Activated CD4-positive, alpha-beta T cell treated with anti-CD3 and anti-CD28 coated beads, Interleukin-2, amount 10 ng/mL, durations not matched to agents 7 days and 5 days (primary cell): ENCODE measurements at places on chromosomes 16 and 17.

DNA sequence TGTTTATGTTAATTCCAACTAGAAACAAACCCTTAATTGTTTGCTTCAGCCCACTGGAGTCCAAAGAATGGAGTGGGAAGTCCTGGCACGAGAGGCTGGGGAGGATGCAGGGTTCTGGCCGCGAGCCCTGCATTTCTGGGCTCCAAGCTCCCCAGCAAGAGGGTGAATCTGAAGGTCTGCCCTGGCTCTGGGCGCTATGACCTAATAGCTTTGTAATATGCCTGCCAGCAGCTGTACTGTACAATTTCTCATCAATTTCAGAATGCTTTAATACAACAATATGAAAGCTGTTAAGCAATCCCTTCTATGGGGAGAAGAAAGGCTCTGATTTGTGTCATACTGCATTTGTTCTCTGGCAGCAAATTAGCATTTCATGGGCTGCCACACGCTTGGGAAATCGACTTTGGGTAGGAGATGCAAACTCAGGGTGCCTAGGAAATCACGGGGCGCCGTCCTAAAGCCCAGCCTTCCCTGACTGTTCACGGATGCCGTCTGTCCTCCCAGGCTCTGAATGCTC is 43.8 kb downstream of the NDEL1 start:
- no peak overlapping the region for H3K4me3 ChIP-seq
- DNase-seq: no peak
- no peaks in the 10 kb centered on the region for H3K27me3 ChIP-seq
- H3K36me3 ChIP-seq: peaks cover 35% of the 10 kb centered on the region
- H3K27ac ChIP-seq: no peak overlapping the region

GRCh38 chr16:83935005-83935857 is 17.8 kb upstream of the OSGIN1 start:
- H3K27me3 ChIP-seq: no peaks in the 10 kb centered on the region
- H3K4me1 ChIP-seq: peaks cover 9% of the 10 kb centered on the region
- no peak overlapping the region for H3K27ac ChIP-seq
- H3K4me3 ChIP-seq: no peak overlapping the region

DNA sequence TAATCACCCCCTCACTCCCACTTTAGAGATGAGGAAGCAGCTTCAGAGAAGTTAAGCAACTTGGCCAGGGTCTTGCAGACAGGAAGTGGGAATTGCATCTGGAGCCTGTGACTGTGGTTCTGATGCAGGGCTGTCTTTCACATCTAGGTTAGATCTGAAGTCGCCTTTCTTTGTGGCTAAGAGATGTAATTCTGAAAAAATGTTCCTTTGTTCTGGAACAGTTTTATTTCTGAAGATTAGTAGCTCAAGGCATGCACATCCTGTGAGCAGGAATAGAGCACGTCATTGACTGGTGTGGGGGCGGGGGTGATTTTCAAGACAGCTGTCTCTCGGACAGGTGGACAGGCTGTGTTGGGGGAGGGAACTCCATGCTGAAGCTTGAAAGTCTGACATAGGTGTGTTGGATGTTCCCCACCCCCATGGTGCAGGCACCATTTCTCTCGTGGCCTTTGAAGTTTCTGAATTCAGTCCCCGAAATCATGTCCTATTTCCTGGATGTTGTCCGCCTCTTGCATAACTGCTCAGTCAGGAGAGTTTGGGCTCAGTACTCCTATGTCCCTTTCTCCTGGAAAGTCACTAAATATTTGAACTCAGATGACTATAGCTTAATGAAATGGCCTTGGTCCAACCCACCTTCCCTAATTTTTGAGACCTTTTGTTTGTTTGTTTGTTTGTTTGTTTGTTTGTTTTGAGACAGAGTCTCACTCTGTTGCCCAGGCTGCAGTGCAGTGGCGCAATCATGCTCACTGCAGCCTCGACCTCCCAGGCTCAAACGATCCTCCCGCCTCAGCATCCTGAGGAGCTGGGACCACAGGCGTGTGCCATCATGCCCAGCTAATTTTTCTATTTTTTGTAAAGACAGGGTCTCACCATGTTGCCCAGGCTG is 21.0 kb upstream of the HERPUD1 start:
- H3K36me3 ChIP-seq: no peaks in the 10 kb centered on the region
- H3K27ac ChIP-seq: peak overlapping the region; percentile 14
- no peak for DNase-seq
- H3K4me1 ChIP-seq: peaks cover 20% of the 10 kb centered on the region
- peaks cover 14% of the 10 kb centered on the region for H3K27me3 ChIP-seq

DNA sequence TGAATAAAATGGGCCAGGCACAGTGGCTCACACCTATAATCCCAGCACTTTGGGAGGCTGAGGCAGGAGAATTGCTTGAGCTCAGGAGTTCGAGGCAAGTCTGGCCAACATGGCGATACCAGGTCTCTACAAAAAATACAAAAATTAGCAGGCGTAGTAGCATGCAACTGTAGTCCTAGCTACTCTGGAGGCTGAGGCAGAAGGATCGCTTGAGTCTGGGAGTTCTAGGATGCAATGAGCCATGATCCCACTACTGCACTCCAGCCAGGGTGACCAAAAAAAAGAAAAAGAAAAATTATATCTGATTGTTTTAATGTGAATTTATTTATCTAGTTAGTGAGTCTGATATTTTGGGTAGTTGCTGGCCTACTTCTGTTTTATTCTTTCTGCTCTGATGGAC is 7.0 kb downstream of the IL34 start:
- no peaks in the 10 kb centered on the region for H3K27me3 ChIP-seq
- no peak overlapping the region for H3K4me3 ChIP-seq
- H3K4me1 ChIP-seq: peaks cover 7% of the 10 kb centered on the region
- no peak for DNase-seq
- no peak overlapping the region for H3K27ac ChIP-seq
